HepG2 (cell line): ENCODE measurements at places on chromosomes 1 and 21. TPM values are rescaled to one million over a fixed set of nuclear protein-coding genes. Genes with fewer than 3 reads are reported as not detected.

DNA sequence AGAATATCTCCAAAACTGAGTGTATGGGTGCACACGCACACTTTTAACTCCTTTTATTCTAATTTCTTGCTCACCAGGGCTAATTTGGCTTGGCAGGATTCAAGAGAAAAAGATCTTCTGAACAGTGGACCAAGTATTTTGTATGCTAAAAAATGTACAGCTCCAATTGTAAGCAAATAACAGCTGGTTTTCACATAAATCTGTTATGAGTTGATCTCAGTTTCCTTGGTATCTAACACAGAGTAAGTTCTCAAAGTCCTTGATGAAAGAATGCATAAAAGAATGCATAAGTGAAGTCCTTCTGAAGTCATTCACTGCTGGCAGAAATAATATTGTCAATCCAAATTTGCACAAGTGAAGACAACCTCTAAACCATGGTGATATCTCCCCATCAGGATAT, 213.0 kb downstream of the OMA1 start:
- H3K4me3 ChIP-seq, result no peak overlapping the region
- no peak for DNase-seq
- no peaks in the 10 kb centered on the region; the same call in 1 of the 2 replicates for H3K27me3 ChIP-seq
- H3K27ac ChIP-seq, result no peak overlapping the region
- H3K4me1 ChIP-seq, result no peaks in the 10 kb centered on the region

- no peak overlapping the region for H3K4me3 ChIP-seq
- H3K36me3 ChIP-seq, result no peaks in the 10 kb centered on the region
- no peak overlapping the region for H3K27ac ChIP-seq
Measured at GRCh38 chr1:172895050-172895460, 155.7 kb downstream of the TNFSF18 start.

ATAD3A gene
- total RNA-seq, result 33.4 and 49.0 TPM in 2 replicates

DNA sequence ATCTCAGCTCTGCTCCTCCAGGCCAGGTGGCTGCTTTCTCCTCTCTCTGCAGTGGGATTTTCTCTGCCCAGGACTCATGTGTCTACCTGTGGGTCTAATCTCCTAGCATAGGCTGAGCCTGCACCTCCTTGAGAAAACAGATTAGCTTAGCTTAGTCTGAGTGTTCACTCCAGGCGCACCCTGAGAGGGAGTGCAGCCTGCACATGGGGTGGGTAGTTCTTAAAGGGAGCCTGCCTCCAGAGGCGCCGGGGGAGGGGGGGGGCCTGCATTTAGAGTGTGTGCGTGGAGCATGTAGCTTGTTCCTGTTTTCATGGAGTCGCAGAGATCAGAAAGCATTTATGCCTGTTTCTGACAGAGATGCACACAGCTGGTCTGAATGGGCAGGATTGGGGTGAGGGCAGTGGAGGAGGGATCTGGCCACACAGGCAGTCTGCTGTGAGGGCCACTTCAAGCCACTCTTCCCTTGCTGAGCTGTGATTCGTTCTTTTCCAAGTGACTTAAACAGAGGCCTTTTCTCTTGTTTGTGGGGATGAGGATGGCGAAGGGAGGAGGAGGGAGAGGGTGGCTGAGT, 45.2 kb downstream of the GALNT2 start:
- no peak overlapping the region for H3K27ac ChIP-seq
- DNase-seq, result no peak
- H3K27me3 ChIP-seq, result no peaks in the 10 kb centered on the region
- no peak overlapping the region for H3K4me3 ChIP-seq

SYPL2 gene
- total RNA-seq, result 0.24 and 0.25 TPM in 2 replicates

DNA sequence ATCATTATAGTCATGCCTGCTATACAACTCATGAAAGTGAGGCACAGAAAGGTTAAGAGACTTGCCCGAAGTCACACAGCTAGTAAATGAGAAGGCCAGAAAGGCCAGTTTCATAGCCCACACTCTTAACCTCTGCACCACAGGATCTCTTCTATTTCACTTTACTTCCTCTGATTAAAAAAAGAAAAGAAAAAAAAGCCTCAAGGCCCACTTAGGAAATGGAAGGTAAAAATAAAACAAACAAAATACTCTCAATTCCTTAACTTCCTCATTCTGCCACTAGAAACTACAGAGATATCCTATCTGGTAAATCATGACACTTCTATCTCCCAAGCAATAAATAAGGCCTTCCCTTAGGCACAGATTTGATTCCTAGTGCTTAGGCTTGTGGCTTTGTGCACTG, 7.6 kb upstream of the ENAH start:
- H3K27me3 ChIP-seq, result no peaks in the 10 kb centered on the region
- no peak overlapping the region for H3K4me3 ChIP-seq
- DNase-seq, result no peak

DNA sequence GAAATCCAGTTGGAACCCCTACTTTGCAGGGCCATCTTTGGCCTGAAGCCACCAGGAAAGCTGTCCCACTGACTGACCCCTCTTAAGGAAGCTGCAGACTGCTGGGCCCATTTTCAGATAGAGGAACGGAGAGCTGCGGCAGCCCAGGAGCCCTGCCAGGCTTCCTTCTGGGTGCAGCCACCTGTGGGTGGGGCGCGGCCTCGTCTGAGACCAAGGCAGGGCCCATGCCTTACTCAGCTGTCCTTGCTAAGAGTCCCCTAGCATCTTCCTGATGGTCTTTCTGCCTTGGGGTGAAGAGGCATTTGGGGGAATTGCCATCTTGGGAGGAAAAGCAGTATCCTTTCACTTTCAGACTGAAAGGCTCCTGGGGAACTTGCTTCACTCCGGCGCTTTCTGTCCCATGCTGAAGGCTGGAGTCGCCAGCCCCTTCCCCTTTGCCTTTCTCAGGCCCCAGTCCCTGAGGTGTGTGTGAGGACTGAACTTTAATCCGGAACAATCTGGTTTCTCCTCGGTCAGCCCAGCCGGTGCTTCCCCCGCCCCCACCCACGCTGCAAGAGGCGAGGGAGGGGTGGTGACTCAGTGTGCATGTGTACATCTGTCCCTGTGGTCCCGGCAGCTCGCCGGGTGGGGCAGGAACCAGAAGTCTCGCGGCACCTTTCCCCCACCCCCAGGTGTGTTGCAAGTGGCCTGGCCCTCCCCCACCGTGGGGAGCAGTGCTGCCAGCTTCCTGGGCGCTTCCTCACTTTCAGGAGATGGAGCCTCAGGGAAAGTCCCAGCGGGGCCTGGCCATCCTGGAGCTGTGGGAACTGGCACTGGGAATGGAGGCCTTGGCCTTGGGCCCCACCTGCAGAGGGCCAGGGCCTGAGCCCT, 5.1 kb downstream of the ZC3H12A start:
- H3K27me3 ChIP-seq, result no peaks in the 10 kb centered on the region; the same call in 2 of the 3 replicates
- H3K27ac ChIP-seq, result peak overlapping the region; percentile 75
- H3K36me3 ChIP-seq, result peaks cover 40% of the 10 kb centered on the region
- peak; percentile 89 for DNase-seq
- H3K4me1 ChIP-seq, result peaks cover 53% of the 10 kb centered on the region

GPX7 gene
- 10.5 and 14.1 TPM in 2 replicates for total RNA-seq

GRCh38 chr1:90579212-90579802, 137.8 kb downstream of the BARHL2 start:
- H3K4me3 ChIP-seq, result no peak overlapping the region
- no peaks in the 10 kb centered on the region for H3K27me3 ChIP-seq
- H3K27ac ChIP-seq, result no peak overlapping the region
- H3K36me3 ChIP-seq, result no peaks in the 10 kb centered on the region

- no peak for DNase-seq
- H3K27ac ChIP-seq, result peak overlapping the region; percentile 94
- H3K4me1 ChIP-seq, result peaks cover 70% of the 10 kb centered on the region
- H3K4me3 ChIP-seq, result no peak overlapping the region
- peaks cover 13% of the 10 kb centered on the region; the same call in 2 of the 3 replicates for H3K36me3 ChIP-seq
Measured at GRCh38 chr1:226946841-226947240, 6.7 kb downstream of the COQ8A start.

- DNase-seq, result peak; percentile 57
- H3K4me3 ChIP-seq, result peak overlapping the region; percentile 56
- H3K27me3 ChIP-seq, result peaks cover 3% of the 10 kb centered on the region; the same call in 1 of the 2 replicates
- peaks cover 31% of the 10 kb centered on the region for H3K4me1 ChIP-seq
Measured at GRCh38 chr1:157156058-157156541, 17.9 kb upstream of the ETV3 start.

SNRNP40 gene
- total RNA-seq, result 147 and 192 TPM in 2 replicates

GBP7 gene
- not detected in 2 replicates for total RNA-seq

HLX gene
- 0.06 and 0.35 TPM in 2 replicates for total RNA-seq

GRCh38 chr1:221741703-221742554, at the start of gene DUSP10:
DUSP10 (minus strand) TSS chr1:221742089; CDS start chr1:221739744, 2,345 bp downstream.
- H3K4me1 ChIP-seq, result peaks cover 23% of the 10 kb centered on the region
- H3K4me3 ChIP-seq, result peak within 1 kb of the TSS; percentile 83
- DNase-seq, result peak; percentile 99

- H3K27ac ChIP-seq, result no peak overlapping the region
- no peaks in the 10 kb centered on the region for H3K36me3 ChIP-seq
- no peaks in the 10 kb centered on the region for H3K27me3 ChIP-seq
- DNase-seq, result no peak
Measured at GRCh38 chr1:66400660-66401059, 133.3 kb upstream of the SGIP1 start.

- H3K36me3 ChIP-seq, result peaks cover 54% of the 10 kb centered on the region
- no peak overlapping the region for H3K4me3 ChIP-seq
- no peaks in the 10 kb centered on the region for H3K27me3 ChIP-seq
- DNase-seq, result no peak
Measured at GRCh38 chr1:1562556-1563195, 12.0 kb downstream of the SSU72 start.

GRCh38 chr21:42225571-42226155, 6.7 kb downstream of the ABCG1 start:
- H3K4me1 ChIP-seq, result 0 out of 2 replicates have a peak, but pooled peaks cover 7% of the 10 kb centered on the region
- H3K36me3 ChIP-seq, result no peaks in the 10 kb centered on the region

DNA sequence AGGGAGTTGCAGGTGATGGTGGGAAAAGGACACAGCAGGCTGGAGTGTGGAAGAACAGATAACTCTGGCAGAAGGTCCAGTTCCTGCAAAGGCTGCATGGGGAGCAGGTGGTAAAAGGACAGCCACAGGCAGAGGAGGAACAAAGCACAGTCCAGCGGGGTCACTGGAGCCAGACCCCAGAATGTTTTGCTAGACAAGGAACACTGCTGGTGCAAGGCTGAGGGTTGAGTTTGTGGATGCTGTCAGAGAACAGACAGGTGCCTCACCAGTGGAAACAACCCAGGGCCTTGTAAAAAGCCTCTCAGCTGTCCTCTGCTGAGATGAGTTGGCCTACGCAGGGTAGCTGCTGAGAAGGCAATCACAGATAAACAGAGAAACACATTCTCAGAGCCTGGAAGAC, 101.7 kb downstream of the SSBP3 start:
- H3K36me3 ChIP-seq, result no peaks in the 10 kb centered on the region
- no peak overlapping the region for H3K27ac ChIP-seq

- peaks cover 21% of the 10 kb centered on the region; the same call in 2 of the 3 replicates for H3K36me3 ChIP-seq
- no peak for DNase-seq
- no peaks in the 10 kb centered on the region; the same call in 2 of the 3 replicates for H3K27me3 ChIP-seq
- H3K27ac ChIP-seq, result no peak overlapping the region
- H3K4me3 ChIP-seq, result no peak overlapping the region
Measured at GRCh38 chr21:43721939-43722338, 3.0 kb downstream of the PDXK start.

DNA sequence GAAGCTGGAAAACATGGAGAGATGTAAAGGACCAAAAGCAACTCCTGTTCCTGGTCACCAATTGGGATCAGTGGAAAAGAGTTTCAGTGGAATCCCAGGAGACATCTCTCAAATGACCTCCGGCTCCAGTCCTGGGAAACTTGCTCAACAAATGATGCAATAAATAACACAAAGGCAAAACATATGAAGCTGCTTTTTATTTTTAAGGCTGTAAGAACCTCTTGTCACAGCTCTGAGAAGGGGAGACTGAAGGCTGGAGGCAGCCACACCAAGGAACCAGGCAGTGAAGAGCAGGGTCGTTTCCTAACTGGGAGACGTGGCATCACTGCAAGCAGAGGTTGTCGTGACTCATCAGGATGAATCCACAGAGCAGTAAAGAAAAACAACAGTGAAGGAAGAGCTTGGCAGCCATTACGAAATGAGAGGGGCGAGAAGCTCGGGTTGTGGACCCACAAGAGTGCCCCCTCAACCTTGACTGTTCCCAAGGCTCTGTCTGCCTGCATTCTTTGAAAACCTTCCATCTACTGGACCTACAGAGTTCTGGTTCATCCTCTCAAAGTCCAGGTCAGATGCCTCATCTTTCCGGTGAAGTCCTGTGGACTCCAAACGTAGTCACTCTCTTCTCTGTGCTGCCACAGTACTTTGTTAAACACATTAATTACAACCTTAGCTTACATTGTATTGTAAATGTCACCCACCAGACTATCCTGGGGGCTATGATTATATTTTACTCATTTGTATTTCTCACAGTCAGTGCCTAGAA, 32.1 kb downstream of the JAK1 start:
- no peaks in the 10 kb centered on the region for H3K27me3 ChIP-seq
- no peaks in the 10 kb centered on the region for H3K36me3 ChIP-seq
- peak; percentile 61 for DNase-seq

- H3K27me3 ChIP-seq, result 0 out of 3 replicates have a peak, but pooled peaks cover 2% of the 10 kb centered on the region
- no peak within 1 kb of the TSS for H3K27ac ChIP-seq
- no peaks in the 10 kb centered on the region for H3K4me1 ChIP-seq
- DNase-seq, result no peak
- H3K4me3 ChIP-seq, result no peak within 1 kb of the TSS
Measured at GRCh38 chr1:113871597-113872113, at the start of gene PTPN22. PTPN22 (minus strand) TSS chr1:113871712.

DNA sequence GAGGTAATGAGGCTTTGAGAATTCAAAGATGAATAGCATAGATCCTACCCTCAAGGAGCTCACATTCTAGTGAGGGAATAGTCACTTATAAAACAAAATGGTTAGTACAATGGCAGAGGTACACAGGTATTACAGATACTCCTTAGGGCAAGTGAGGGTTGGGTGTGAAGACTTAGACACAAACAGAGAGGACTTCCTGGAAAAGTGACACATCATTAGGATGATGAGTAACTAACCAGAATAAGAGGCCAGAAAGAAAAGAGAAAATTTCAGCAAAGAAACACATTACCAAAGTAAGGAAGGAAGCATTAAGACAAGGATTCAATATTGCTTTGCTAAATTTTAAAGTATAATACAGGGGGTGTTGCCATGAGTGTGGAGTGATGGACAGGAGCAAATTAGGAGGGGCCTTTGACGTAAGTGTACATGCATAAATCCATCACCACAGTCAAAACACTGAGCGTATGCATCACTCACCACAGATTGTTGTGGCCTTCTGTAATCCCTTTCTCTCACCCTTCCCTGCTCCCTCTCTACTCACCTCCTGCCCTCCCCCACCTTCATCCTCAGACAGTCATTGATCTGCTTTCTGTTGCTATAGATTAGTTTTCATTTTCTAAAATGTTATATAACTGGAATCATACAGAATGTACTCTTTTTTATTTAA, 7.9 kb downstream of the CD53 start:
- H3K4me3 ChIP-seq, result no peak overlapping the region
- H3K27me3 ChIP-seq, result no peaks in the 10 kb centered on the region
- no peaks in the 10 kb centered on the region for H3K4me1 ChIP-seq
- DNase-seq, result no peak
- H3K36me3 ChIP-seq, result no peaks in the 10 kb centered on the region

DNA sequence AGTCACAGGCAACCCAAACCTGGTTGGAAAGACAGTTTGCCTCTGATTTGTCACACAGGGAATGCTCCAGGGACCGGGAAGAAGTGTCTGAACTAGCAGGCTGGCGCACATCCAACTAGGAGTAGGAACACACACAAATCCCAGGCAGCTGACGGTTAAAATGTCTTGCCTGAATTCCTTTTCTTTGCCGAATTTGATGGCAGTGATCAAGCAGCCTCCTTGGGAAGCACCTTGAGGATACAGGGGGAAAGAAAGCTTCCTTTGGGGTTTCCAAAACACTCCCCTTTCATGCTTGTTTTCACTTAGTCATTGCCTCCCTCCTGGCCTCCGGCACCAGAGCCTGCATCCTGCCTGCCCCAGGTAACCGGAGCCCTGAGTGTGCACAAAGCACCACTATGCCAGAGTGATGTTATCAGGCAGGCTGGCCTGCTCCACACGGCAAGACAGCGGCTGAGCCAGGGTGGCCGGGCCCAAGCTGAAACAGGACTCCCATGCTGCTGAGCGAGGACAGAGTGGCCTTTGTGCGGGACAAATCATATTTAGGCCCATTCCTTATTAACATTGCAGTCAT, 193.8 kb downstream of the LMX1A start:
- no peak overlapping the region for H3K27ac ChIP-seq
- no peaks in the 10 kb centered on the region for H3K4me1 ChIP-seq
- no peaks in the 10 kb centered on the region for H3K36me3 ChIP-seq
- DNase-seq, result peak; percentile 2
